RWPE1 (cell line): ENCODE measurements at places on chromosomes 12 and 14.
A peak's percentile ranks its signal among the peaks of the same experiment; 100 is the strongest.

GRCh38 chr14:55588259-55588699, 8.3 kb downstream of the KTN1 start:
- DNase-seq, result no peak

- DNase-seq, result peak; percentile 48
Observed at GRCh38 chr14:31336646-31337045, 83.7 kb downstream of the HEATR5A start.

- peak; percentile 73 for DNase-seq
Observed at GRCh38 chr12:39102474-39103209, 197.3 kb upstream of the CPNE8 start.

- no peak for DNase-seq
Observed at GRCh38 chr14:101711041-101711856, 50.3 kb upstream of the PPP2R5C start.

DNA sequence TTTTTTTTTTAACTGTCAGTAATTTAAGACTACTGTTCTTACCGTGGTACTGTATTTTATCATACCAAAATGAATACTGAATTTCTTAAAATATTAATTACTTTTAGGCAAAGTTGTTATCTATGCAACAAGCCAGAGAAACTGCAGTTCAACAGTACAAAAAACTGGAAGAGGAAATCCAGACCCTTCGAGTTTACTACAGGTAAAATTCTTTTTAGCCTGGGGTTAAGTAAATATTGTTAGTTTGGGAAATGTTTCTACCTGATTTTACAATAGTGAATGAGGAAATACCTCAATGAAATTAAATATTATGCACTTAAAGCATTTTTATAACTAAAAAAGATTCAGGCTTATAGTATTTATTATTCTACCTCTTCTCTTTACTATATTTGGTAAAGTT, 172.3 kb downstream of the FOXA1 start:
- DNase-seq, result no peak

GRCh38 chr12:32920506-32921085, 24.0 kb upstream of the PKP2 start:
- peak; percentile 57 for DNase-seq

GRCh38 chr12:26786865-26787514, 46.0 kb downstream of the ITPR2 start:
- peak; percentile 32 for DNase-seq

DNA sequence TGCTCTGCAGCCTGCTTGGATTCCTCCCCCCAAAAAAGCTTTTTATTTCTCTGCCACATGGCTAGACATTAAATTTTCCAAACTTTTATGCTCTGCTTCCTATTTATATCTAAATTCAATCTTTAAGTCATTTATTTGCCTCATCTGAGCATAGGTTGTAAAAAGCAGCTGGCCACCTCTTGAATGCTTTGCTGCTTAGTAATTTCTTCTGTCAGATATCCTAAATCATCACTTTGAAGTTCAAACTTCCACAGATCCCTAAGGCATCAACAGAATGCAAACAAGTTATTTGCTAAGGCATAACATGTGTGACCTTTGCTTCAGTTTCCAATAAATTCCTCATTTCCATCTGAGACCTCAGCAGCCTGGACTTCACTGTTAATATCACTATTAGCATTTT, 209.6 kb downstream of the FSCB start:
- no peak for DNase-seq

- peak; percentile 70 for DNase-seq
Observed at GRCh38 chr12:4011597-4011996, 138.4 kb upstream of the PARP11 start.

DNA sequence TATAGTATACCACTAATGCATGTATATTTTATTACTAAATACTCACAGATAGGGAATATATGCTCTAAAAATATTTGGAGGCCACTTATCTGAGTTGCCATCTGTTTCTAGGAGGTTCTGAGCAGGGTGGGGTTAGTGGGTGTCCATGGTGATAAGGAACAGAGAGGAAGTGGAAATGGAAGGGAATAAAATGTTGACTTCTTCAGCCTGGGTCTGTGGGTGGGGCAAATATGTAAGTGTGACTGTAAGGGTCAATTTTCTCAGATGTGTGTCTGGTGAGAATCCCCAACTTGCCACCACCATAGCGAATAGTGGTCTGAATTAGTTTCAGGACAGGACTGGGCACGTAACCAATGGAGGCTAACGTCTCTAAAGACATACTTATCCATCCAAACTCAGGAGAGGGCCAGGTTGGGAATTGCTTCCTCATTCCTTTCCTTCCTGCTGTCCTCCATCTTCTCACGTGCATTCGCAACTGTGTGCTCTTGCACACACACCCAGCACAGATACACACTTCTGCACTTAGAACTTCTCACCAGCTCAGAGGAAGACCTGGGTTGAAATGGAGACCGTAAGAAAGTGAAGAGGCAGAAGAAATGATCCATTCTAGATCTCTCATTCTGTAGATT, 54.2 kb upstream of the GZMB start:
- DNase-seq, result no peak

DNA sequence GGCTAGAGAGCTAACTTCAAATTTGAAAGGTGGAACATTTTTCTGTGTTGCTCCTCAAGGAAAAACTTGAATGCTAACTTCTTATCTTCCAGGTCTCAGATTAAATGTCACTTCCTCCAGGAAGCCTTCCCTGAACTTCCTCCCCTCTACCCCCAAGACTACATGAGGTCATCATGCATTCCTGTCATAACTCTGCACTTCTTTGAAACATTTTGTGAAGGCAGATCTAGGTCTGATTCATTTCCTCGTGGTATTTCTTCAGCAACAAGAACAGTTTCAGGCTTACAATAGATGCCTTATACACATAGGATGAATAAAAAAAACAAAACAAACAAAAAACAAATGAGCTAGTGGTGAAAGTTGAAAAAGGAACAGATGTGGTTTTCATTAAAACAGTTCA, 97.1 kb upstream of the SRRM4 start:
- DNase-seq, result no peak

DNA sequence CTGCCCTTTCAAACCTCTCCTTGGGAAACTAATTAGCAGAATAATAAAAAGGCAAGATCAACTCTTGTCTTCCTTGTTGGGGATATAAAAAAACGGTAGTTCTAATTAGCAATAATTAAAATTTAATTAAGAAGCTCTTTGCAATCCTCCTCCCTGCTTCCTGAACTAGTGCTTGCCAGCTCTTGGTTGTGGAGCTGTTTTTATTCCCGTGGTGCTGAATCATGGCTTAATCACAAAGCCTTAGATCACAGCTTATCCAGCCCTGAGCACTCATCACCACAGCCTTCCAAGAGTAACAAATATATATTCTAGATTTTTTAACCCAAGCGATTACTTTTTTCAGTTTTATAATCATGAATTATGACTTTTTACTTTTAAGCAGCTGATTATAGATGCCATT, 63.2 kb upstream of the INSM2 start:
- peak; percentile 14 for DNase-seq

DNA sequence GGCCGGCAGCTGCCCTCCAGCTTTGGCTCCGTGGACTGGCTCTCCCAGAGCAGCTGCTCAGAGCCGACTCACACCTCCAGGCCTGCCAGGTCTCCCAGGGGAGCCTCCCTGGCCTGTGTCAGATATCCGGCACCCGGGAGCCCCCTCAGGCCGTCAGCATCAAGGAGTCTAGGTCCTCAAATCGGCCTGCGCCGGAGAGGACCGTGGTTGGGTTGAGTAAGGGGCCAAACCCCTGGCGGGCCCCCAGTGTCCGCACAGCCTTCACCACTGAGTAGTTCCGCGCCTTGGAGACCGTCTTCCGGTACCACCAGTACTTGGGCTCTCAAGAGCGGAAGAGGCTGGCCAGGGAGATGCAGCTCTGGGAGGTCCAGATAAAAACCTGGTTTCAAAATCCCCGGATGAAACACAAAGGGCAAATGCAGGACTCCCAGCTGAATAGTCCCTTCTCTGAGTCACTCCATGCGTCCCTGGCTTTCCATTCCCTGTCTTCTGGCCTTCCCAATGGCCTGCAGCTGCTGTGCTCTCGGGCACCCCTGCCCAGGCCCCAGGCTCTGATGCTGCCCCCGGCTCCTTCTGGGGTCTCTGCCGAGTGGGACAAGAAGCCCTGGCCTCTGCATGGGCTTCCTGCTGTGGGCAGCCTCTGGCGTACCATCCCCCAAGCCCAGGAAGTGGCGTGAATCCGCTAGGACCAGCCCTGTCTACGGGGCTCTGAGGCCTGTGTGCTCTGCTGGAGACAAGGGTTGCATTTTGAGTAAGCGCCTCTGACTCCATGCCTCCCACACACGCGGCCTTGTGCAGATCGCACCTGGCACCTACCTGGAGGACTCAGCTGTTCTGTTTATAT, 245.1 kb upstream of the ATXN7L3B start:
- no peak for DNase-seq

- DNase-seq, result no peak
Observed at GRCh38 chr14:99794151-99794780, 1.1 kb downstream of the EML1 start.

DNA sequence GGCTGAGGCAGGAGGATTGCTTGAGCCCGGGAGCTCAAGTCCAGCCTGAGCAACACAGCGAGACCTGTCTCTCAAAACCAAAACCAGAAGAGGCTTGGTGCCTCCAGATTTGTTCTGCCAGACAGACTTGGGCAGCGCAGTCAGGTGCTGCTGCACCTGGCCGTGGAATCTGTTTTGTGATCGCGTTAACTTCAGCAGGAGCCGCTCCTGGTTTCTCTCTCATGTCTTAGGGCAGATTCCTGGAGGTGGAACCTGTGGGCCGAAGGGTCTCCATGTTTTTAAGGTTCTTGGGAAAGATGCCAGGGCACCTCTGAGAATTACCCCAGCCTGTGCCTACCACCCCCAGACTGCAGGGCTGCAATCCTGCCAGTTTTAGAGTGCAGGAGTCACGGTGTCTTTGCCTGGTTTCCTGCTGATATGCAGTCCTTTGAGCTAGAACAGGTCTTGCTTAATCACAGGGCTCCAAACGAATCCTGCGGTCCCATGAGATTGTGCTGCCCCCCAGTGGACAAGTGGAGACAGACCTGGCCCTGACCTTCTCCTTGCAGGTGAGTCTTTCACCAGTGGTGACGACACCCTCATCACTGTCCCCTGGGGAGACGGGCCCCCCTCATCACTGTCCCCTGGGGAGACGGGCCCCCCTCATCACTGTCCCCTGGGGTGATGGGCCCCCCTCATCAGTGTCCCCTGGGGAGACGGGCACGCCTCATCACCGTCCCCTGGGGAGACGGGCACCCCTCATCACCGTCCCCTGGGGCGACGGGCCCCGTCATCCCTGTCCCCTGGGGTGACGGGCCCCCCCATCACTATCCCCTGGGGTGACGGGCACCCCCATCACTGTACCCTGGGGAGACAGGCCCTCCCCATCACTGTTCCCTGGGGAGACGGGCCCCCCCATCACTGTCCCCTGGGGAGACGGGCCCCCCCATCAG, 37.6 kb downstream of the PACS2 start:
- peak; percentile 90 for DNase-seq

GRCh38 chr12:66813137-66813892, 134.4 kb upstream of the GRIP1 start:
- peak; percentile 14 for DNase-seq

GRCh38 chr14:73249564-73250316, 12.4 kb downstream of the PAPLN start:
- DNase-seq, result no peak

DNA sequence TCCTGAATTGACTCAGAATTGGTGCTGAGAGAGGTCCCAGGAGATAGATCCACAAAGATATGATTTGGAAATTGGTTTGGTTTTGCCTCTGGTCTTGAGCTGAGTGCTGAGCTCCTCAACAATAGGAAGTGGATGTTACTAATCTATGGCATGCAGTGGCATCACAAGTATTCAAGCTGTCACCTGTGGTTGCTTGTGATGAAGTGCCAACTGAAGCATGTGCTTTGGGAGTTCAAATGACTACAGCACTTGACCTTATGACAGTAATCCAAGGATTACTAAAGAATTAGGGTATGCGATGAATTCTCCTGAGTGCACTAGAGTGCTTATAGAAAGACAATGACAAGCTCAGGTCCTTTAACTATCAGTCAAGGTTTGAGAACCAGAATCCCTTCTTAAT, 406.2 kb downstream of the NOVA1 start:
- DNase-seq, result no peak

DNA sequence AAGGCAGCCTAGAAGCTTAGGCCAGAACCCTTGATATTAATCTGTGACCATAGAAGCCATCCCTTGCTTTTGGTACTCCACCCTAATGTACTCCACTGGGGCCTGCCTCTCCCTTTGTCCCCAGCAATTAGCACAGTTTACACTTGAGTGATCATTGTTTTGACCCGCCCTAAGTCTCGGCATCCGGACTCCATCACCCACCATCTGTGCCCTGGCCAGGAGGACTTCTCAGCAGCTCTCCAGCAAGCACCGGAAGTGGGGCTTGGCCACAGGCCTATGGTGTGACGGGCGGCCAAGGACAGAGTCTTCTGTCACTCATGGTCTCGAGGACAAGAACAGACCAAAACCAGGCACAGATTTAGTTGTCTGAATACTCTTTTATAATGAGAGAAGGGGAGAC, 126.5 kb upstream of the NTF3 start:
- no peak for DNase-seq

GRCh38 chr14:38556252-38556651, 300.4 kb upstream of the CLEC14A start:
- no peak for DNase-seq

DNA sequence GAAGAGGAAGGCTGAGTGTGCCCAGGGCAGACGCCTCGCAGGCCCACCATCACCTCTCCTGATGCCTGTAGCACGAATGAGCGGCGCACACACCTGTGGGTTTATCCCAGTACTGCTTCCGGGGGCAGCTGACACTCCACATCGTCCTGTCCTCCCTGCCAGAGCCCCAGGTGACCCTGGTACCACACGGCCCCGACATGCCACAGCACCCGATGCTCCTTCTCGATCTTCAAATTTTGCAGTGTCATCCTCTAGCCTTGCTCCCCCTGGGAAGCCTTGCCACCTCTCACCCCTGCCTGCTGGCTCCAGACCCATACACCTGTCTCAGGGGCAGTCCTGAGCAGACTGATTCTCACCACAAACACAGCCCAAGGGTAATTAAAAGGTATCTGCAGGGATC, 40.6 kb downstream of the ANO2 start:
- no peak for DNase-seq

- no peak for DNase-seq
Observed at GRCh38 chr12:19179986-19180385, 50.5 kb downstream of the PLEKHA5 start.

- DNase-seq, result no peak
Observed at GRCh38 chr14:64930085-64930843, 12.3 kb downstream of the GPX2 start.

- DNase-seq, result no peak
Observed at GRCh38 chr14:21300892-21301291, 21.0 kb downstream of the RPGRIP1 start.

GRCh38 chr14:65238456-65238855, 136.1 kb upstream of the MAX start:
- DNase-seq, result no peak

GRCh38 chr12:54017027-54017788, 8.4 kb downstream of the HOXC8 start:
- peak; percentile 59 for DNase-seq

- no peak for DNase-seq
Observed at GRCh38 chr12:32549675-32550079, 129.4 kb upstream of the DNM1L start.

- no peak for DNase-seq
Observed at GRCh38 chr14:88232771-88233170, 90.3 kb downstream of the KCNK10 start.

- no peak for DNase-seq
Observed at GRCh38 chr14:72401101-72401625, 468.9 kb downstream of the RGS6 start.
